Dermis blood vessel endothelial cell (primary cell): ENCODE measurements at places on chromosomes 6 and 20.

DNA sequence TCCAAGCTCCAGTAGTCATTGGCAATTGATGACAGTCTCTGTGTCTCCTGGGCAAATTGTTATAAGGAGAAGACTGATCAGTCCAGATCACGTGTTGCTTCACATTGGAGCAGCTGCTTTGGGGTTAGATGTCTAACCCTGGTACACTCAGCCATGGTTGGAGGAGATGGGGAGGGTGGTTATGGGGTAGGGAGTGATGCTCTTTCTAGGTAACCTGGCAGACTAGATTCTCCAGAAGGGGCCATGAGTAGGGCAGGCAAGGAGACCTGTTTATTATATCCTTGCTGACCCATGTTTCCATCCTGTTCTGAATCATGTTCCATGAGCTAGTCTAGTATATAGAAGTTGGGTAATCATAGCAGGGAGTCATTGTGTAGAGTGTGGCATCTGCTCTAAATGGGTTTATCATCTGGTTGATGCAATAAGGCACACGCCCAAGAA lies 50.8 kb upstream of the BACH2 start:
- no peak for DNase-seq

- no peak for DNase-seq
Observed at GRCh38 chr6:150470131-150470530, 101.3 kb downstream of the IYD start.

- no peak for DNase-seq
Observed at GRCh38 chr6:2141644-2142290, 103.6 kb downstream of the GMDS start.

DNA sequence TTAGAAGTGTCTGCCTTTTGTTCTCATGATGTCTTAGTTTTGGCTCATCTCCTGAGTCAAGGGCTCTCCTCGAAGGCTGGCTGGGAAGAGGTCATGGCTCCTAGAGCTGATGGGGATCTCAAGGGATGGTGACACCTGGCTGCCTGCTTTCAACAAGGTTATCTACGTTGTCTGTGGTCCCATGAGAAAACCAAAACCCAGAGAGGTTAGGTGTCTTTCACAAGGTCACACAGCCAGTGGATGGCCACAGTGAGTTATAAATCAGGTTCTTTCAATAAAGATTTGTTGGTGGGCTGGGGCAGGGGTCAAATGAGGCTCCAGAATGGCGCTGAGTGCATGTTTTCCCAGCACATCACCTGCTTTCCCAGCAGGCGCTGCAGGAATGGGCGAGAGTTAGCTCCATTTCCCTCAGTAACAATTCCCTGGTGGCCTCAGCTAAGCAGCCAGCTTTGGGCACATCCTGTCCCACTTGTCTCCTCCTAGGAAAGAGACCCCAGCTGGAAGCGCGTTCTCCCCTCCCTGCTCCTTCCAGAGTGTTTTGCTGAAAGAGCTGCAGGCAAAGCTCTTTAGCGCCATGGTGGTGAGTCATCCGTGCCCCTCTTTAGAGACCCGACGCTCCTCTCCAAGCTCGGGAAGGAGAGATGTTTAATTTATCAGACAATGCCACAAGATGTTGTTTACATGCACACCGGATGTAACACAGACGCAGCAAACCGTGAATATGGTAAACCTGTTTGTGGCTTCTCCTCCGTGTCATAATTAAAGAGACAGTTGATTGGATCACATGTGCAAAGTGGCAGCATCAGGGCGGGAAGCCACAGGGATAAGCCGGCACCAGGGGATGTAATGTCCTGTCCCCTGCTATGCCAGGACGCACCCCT lies 109.7 kb downstream of the LRFN2 start:
- no peak for DNase-seq

- no peak for DNase-seq
Observed at GRCh38 chr6:56146086-56146485, 101.3 kb downstream of the COL21A1 start.

- DNase-seq: no peak
Observed at GRCh38 chr20:5829241-5829809, 79.1 kb downstream of the SHLD1 start.

DNA sequence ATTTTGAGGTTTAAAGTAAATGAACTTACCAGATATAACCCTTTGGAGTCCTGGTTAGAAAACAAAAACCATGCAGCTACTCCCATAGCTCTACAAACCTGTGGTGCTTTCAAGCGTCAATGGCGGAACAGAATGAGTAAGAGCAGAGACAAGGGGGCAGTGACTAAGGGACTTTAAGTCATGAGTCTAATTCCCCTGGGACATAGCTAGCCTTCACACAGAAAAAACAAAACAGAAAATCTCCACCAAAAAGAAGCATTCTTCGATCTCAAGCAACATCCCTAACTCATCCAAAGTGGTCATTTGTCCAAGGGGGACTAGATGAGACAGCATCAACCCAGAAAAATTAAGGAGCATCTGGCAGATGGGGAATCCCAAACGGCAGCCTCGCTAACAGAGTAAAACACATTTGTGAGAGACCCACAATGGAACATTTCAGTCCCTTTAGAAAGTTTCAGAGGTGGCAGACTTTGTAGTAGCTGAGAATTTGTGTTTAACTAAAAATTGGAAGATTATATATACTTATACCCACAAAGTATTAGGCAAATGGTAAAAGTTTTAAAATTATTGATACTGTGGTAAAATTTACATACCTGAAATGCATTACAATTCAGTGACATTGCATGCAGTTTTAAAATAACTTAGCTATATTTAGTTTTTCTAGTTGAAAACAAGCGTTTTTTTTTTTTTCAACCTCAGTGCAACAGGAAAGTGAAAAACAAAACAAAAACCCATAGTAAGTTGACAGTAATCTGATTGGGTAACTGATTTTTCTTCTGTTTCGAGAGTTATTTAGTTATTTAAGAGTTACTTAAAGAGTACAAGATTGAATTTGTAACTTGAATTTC lies 67.5 kb downstream of the KCNQ5 start:
- no peak for DNase-seq

GRCh38 chr20:10316582-10316981 lies 98.0 kb downstream of the SNAP25 start:
- DNase-seq: peak; percentile 62

DNA sequence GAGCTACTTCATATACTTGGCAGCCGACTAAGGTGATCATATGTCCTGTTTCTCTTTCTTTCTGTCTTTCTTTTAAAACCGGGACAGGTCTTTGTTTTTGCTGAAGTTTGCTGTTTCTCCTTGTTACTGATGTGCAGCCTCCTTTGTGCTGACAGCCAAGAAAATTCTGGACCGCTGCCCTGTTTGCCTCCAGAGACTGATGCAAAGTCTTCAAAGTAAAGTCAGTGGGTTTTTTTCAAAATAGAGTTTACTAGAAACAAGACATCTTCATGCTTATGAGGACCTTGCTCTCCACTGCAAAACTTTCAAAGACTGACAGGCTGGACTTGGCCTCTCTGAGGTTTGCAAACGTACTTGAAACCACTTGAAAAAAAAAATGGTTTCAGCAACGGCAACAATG lies 510.5 kb upstream of the MAP3K7 start:
- DNase-seq: no peak

- DNase-seq: no peak
Observed at GRCh38 chr20:9478771-9479170, 35.6 kb upstream of the LAMP5 start.

- no peak for DNase-seq
Observed at GRCh38 chr6:134267917-134268361, 50.0 kb downstream of the SGK1 start.

GRCh38 chr20:3710703-3711483 lies 1.5 kb downstream of the SIGLEC1 start:
- DNase-seq: peak; percentile 75

DNA sequence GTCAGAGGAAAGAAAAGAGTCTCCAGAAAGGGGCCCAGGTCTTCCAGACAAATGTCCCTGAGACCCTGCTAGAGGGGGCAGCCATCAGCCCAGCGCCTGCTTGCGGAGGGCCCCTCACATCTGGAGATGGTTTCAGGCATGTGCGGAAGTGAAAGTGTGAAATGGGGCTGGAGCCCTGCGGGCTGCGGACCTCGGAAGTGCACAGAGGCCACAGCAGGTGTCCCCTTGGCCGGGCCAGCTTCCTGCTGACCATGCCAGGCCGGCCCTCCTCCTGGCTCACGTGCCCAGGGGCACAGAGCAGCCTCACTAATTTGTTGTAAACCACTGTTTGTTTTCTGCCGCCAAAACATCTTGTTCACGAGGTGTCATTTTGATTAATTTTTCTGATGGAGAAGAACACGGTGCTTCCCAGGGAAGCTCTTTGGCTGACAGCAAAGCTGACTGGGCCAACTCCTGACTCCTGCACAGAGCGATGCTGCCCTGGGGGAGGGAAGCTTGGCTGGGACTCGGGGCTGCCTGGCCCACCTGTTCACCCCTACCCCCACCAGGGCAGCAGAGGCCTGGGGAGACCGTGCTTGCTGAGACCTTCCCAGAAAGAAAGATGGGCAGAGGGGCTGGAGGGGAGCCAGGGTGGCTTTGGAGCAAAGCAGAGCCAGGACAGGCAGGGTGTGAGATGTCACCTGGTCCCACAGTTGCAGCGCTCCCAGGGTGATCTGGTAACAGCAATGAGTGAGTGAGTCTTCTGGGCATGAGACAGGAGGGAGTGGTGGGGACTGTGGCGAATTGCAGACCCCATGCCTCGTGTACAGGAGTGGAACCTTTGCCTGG lies 54.2 kb downstream of the BCAS4 start:
- no peak for DNase-seq

DNA sequence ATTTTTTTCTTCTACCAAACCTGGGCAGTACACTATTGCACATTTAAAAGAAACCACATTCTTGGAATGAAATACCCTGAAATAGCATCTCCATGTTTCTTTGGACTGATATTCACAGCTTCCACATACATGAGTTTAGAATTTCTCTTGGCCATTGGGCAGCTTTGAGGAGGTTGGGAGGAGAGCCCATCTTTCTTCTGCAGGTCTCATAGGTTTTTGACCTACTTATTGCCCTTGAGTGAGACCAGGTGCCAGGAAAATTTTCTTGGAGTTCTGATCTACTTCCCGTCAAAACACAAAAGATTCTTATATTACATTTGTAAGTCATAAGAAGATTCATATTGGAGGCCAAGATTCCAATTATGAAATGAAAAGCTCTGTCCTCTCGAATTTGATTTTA lies 212.0 kb downstream of the IBTK start:
- no peak for DNase-seq

DNA sequence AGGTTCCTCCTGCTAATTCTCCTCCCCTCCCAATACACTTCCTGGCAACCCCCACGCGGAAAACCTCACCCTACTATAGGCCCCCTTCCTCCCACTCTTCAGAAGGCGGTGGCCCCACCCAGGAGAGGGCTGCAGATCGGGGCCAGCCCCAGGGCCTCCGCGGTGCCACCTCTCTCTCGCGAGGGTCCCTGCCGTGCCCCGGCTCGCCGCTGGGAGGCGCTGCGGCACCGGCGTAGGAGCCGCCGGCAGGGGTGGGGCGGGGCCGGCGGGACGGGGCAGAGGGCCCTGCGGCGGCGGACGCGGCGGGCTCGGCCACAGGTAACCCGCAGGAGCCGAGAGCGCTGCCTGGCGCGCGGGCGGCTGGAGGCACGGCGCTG lies at the start of gene ANKRD6:
Gene ANKRD6, plus strand, starts transcription at position 278 of the 377 bp plus-strand sequence. CDS start 133,825 bp downstream, outside the sequence.
- DNase-seq: peak; percentile 66

- DNase-seq: no peak
Observed at GRCh38 chr6:3232017-3232945, 4.8 kb upstream of the TUBB2B start.

DNA sequence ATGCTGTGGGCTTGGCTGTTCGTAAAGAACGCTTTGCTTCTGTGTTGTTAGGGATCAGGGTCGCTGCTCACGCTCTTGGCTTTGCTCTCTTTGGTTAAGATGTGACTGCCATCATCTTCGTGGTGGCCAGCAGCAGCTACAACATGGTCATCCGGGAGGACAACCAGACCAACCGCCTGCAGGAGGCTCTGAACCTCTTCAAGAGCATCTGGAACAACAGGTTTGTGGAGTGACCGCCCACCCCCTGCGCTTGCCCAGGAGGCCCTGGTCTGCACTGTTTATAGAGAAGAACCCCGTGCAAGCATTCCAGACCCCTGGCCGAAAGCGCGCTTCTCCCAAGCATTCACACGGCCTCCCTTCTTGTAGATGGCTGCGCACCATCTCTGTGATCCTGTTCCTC lies 57.1 kb downstream of the GNAS start:
- DNase-seq: no peak

DNA sequence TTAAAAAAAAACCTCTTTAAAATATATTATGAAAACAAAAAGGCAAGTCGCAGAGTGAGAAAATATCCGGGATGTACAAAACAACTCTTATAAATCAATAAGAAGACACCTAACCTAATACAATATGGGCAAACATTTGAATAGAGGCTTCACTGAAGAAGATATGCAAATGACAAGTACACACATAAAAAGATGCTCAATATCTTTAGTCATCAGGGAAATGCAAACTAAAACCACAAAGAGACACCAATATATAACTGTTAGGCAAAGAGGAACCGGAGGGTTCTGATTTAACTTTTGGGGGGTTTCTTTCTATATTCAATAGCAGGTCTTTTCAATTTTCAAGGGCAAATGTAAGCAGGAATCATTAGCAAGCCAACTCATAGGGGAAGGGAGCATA lies 480.7 kb upstream of the SPTLC3 start:
- no peak for DNase-seq

- no peak for DNase-seq
Observed at GRCh38 chr6:36368421-36368820, 19.0 kb downstream of the ETV7 start.

GRCh38 chr6:118952683-118953082 lies 17.7 kb upstream of the MCM9 start:
- no peak for DNase-seq
